ENCODE measurements at places on chromosomes 7 and 10.

GRCh38 chr7:142053988-142054387 lies 57.5 kb upstream of the MGAM2 start:
- DNase-seq: no peak

DNA sequence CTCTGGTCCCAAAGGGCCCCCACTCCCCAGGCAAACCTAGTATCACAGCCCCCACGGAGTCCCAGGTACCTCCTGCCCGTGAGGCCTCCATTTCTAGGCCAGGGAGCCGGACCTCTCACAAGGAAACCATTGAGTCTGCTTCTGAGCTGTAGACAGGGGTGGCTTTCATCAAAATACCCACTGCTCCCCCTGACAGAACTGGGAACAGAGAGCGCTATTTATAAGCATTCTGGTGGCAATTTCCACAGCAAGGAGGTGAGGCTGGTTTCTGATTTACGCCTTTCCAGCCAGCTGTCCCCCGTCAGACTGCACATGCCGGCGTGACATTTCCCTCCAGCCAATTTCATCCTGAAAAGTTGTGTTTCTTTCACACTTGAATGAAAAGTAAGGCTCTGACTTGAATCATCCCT lies 407.5 kb upstream of the PRKCQ start:
- DNase-seq: no peak

GRCh38 chr7:1054861-1055450 lies 10.6 kb downstream of the GPR146 start:
- DNase-seq: peak; percentile 73

DNA sequence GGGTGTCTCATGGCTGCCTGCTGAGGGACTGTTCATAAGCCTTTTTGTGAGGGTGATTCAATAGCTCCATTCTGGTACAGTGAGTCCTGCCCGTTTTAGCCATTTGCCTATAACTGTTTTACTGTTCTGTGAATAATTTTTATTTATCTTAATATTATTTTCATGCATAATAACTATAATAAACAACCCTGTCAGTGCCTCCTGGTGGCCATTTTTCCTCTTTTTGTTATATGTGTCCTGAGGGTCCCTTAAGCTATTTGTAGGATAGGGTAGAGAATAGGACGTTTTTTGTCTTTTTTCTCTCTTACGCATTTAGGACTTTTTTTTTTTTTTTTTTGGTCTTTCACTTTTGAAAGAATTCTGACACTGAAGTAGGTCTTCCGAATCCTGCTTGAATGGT lies 2.9 kb downstream of the C1QL3 start:
- no peak for DNase-seq

DNA sequence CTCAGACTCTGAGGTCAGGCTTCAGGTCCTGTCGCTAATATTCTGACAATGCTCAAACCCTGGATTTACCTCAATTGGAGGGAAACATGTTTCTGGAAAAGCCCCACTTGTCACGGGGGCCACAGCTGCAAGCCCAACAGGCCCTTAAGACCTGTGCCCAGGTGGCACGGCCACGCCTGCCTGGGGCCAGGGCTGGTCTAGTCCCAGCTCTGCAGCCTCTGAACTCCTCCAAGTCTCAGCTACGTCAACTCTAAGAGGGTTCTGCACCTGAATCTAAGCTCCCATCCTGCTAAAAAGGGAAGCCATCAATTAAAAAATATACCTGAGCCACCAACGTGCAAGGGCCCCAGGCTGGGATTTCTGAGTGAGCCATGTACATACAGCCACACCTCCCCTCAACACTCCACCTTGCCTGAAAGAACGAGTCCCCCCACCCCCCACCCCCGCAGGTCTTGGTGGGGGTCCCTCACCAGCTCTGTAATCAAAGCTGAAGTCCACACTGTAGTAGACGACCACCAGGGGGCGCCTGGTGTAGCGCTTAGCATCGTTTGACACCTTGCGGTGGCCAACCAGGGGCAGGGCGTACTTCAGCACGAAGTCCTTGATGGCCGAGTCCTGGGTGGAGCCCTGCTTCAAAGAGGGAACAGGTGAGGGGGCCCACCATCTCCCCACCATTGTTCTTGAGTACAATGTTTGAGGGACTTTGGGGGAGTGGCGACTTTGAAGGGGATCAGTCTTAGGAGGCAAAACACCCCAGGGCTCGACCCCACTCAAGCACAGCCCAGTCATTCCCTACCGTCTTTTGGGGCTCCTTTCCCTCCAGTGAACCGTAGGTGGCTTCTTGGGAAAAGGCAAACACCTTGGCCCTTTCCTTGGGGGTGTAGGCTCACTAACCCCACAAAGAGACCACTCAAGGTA lies 22.6 kb downstream of the PDIA4 start:
- peak; percentile 54 for DNase-seq

DNA sequence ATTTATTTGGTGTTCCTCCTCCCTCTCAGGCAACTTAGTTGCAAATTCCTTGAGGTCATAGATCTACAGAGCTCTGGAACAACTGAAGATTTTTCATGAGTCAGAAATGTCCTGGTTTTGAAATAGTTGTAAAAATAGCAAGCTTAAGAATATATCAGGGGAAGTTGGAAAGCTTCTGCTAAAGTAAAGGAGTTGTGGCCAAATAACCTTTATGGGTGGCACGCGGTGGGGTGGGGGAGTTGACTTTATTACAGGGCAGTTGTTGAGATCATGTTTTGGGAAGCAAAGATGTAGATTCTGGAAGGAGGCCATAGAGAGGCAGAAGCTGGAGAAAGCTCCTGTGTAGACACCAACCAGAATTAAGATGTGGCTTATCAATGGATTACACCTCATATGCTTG lies 326.0 kb upstream of the MTPN start:
- DNase-seq: peak; percentile 4

GRCh38 chr10:132182591-132182990 lies 4.2 kb upstream of the DPYSL4 start:
- DNase-seq: no peak

DNA sequence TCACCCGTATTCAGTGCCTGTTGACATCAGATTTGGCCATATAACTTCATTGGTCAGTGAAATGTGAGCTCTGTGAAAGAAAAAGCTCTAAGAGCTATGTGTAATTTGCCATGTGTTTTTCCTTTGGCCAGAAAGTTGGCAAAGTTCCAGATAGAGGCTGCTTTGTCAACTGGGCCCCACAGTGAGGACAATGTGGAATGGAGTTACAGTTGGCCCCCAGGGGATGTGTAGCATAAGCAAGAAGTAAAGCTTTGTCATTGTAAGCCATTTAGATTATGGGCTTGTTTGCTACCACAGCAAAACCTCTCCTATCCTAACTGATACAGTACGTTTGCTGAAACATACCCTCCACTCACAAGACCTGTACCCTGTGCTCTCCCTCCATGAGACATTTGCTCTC lies 119.1 kb upstream of the HABP2 start:
- DNase-seq: no peak

DNA sequence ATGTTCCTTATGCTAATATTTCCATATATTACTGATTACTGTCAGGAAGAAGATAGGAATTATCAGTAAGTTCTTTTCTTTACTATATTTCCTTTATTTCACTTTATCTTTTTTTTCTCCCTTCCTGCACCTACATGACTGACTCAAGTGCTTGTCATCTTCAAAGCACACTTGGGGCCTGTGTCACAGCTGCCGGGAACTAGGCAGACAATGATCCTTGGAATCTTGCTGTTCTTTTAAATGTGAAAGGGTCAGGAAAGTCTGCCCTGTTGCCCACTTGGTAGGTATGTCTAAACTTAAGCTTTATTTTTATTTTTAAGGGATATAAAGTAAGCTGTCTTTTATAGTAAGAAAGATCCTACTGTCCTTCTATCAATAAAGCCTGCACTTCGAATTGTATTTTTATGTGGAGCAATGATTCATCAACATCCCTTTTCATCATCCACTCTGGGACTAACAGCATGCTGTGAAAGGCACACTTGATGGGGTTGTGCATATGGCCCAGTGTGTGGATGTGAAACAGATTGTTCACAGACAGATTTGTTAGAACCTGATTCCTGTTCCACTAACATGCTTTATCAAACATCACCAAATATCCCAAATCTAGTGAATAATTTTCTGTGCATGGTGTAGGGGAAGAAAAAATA lies 556.9 kb downstream of the DNAJB9 start:
- peak; percentile 2 for DNase-seq

GRCh38 chr10:11639849-11640764 lies 28.7 kb upstream of the USP6NL start:
- no peak for DNase-seq
